ENCODE measurements at places on chromosomes 7 and 10. TPM values are rescaled to one million over a fixed set of nuclear protein-coding genes. Genes with fewer than 3 reads are reported as not detected.

CREB5 gene
- total RNA-seq: 4.4 TPM

HTR7 gene
- total RNA-seq: 0.39 TPM

FGL2 gene
- not detected for total RNA-seq

ITIH5 gene
- 0.14 TPM for total RNA-seq

CYP3A7 gene
- total RNA-seq: not detected

CNPY1 gene
- not detected for total RNA-seq

GNG11 gene
- 32.2 TPM for total RNA-seq

PRSS37 gene
- not detected for total RNA-seq

ITIH2 gene
- 0.26 TPM for total RNA-seq

EPO gene
- not detected for total RNA-seq
